ENCODE measurements at places on chromosomes 16 and 17. TPM values are rescaled to one million over a fixed set of nuclear protein-coding genes. Genes with fewer than 3 reads are reported as not detected.

Gene ARL5C
- not detected for total RNA-seq

Gene KRT9
- 0.43 TPM for total RNA-seq

Gene TSR1
- total RNA-seq: 48.9 TPM

Gene CEMP1
- total RNA-seq: 5.5 TPM

Gene MYH8
- 1.2 TPM for total RNA-seq

Gene ALOX15B
- 2.2 TPM for total RNA-seq

Gene OGFOD1
- total RNA-seq: 34.5 TPM

Gene CCL8
- 0.56 TPM for total RNA-seq

Gene HOXB8
- total RNA-seq: 2.7 TPM

Gene FA2H
- total RNA-seq: 5.9 TPM

Gene KRT33A
- 0.50 TPM for total RNA-seq

Gene SLC7A6
- total RNA-seq: 42.2 TPM

Gene UNK
- total RNA-seq: 76.0 TPM

Gene CD300A
- total RNA-seq: 2.4 TPM

Gene ABCC11
- 6.8 TPM for total RNA-seq

Gene SMTNL2
- 4.3 TPM for total RNA-seq

Gene TMEM106A
- 8.7 TPM for total RNA-seq

Gene NF1
- total RNA-seq: 99.0 TPM

Gene GALR2
- total RNA-seq: 1.6 TPM

Gene KCNJ2
- total RNA-seq: 1.1 TPM

Gene PTGES3L
- 5.2 TPM for total RNA-seq

Gene GJC1
- 21.0 TPM for total RNA-seq

Gene ABCA10
- total RNA-seq: 11.5 TPM

Data from testis (tissue), 5 donors.